ENCODE measurements at places on chromosomes 1 and 21. TPM values are rescaled to one million over a fixed set of nuclear protein-coding genes. Genes with fewer than 3 reads are reported as not detected.

The CA14 gene
- total RNA-seq, result 0.40 TPM

The C1orf167 gene
- 7.2 TPM for total RNA-seq

The SLAMF7 gene
- 8.6 TPM for total RNA-seq

The CFHR2 gene
- total RNA-seq, result 0.28 TPM

The FMOD gene
- total RNA-seq, result 46.3 TPM

DNA sequence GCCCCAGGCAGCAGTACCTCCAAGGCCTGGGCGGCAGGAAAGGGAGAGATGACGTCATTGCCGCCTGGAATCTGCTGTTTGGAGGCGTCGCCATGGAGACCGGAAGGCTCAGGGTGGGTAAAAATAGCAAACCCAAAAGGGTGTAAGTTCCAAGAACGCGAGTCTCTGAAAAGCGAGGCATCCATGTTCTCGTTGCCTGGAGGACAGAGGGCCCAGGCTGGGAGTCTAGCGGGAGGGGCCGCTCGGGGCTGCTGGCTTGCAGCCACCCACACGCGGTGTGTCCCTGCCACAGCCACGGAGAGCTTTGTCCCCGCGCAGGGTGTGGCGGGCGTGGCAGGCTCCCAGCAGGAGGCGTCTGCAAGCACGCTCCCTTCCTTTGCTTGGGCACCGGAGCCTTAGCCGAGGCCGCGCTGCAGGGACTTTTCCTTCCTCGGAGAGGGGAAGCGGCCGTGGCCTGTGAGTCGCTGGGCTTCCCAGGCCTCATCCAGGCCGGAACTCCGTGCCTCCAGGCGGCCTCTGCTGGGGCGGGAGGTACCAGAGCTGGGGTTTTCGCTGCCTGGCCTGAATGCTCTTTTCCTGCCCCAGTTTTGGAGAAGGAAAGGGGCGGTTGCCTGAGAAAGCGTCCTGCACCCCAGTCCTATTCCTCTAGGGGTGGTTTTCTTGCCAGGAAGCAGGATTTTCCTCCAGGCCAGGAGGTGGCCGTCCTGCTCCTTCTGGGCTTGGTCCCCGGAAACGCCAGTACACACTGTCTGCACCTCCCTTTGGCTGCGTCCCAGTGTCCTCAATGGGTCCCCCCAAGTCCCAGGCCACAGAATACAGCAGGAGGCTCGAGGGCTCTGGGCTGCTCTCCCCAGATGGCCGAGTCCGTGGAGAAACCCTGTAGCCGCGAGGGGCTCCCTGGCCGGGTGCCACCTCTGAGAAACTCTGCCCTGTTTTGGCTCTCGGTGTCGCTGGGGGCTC lies 15.3 kb upstream of the SKI start:
- H3K4me3 ChIP-seq, result no peak overlapping the region
- no peaks in the 10 kb centered on the region for H3K36me3 ChIP-seq
- peaks cover 16% of the 10 kb centered on the region for H3K4me1 ChIP-seq
- peak overlapping the region; percentile 99 for H3K27ac ChIP-seq
- H3K27me3 ChIP-seq, result no peaks in the 10 kb centered on the region

GRCh38 chr1:65420590-65421350 lies at the start of the genes LEPR and LEPROT:
Gene LEPR (plus strand): TSS chr1:65420668. CDS start chr1:65565566, 144,898 bp downstream.
Gene LEPROT (plus strand): TSS chr1:65420668. CDS start chr1:65420725, 57 bp downstream.
- no peaks in the 10 kb centered on the region for H3K27me3 ChIP-seq
- H3K4me3 ChIP-seq, result peak within 1 kb of the TSS; percentile 81
- DNase-seq, result no peak
- H3K36me3 ChIP-seq, result peaks cover 8% of the 10 kb centered on the region

DNA sequence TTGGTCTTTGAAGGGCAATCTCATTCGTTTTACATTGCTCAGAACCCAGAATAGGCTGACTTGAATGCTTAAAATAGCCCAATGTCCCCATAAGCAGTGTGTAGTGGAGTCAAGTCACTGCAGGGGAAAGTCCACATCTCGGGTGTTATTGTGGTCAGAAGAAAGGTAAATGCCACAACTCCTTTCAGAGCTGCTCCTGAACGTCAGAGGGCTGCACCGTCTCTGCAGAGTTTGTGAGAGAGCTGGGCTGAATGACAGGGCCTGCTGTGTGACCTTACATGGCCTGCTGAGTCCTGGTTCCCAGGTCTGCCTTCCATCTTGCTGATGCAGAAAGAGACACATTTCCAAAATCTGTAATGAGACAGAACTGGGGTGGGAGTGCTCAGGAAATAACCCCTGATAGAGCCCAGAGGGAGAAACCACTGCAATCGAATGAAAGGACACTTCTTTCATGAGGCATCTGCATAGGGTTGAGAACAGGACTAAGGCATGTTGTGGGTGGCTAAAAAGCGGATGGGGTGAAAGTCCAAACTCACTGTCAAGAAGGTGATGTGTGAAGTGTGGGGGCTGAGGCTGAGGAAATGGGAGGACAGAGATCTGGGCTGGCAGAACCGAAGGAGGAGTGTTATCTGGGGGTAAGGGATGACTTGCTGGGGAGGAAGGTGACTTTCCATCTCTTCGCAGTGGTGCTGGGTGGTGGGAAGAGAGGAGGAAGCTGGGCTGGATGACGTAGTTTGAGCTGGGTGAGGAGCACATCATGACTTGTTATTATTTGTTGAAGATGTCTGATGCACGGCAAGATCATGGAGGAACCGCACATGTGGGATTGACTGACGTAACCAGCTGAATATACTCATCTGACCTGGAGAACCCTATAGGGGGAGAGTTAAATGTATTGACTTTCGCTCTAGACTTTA lies 33.7 kb downstream of the XCL2 start:
- H3K4me3 ChIP-seq, result no peak overlapping the region
- no peaks in the 10 kb centered on the region for H3K36me3 ChIP-seq
- H3K4me1 ChIP-seq, result peaks cover 2% of the 10 kb centered on the region

GRCh38 chr1:18673976-18674375 lies 43.3 kb downstream of the PAX7 start:
- H3K4me3 ChIP-seq, result no peak overlapping the region
- no peak overlapping the region for H3K27ac ChIP-seq
- H3K36me3 ChIP-seq, result no peaks in the 10 kb centered on the region
- no peak for DNase-seq
- H3K27me3 ChIP-seq, result peaks cover 2% of the 10 kb centered on the region
- no peaks in the 10 kb centered on the region for H3K4me1 ChIP-seq

DNA sequence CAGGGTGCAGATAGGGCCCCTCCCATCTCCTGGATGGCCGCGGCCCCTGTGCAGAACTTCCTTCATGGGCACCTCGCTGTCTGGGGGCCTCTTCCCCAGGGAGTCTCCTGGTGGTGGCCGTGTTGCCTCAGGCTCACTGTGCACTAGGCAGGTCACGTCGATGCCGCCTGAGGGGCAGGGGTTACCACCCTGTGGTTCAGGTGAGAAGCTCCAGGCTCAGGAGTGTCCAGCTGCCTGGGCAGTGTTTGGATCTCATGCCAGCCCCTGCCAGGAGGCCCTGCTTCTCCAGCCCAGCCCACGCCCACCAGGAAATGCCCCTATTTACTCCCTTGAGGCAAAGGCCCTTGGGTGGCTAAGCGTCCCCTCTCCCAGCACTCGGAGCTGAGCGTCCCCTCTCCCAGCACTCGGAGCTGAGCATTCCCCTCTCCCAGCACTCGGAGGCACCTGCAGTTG lies 2.1 kb downstream of the ITGB2 start:
- H3K4me3 ChIP-seq, result no peak overlapping the region
- peaks cover 11% of the 10 kb centered on the region for H3K4me1 ChIP-seq
- H3K36me3 ChIP-seq, result no peaks in the 10 kb centered on the region

Measured in lung (tissue), 17 donors.